Kidney epithelial cell (primary cell): ENCODE measurements at places on chromosomes 11 and 22. TPM values are rescaled to one million over a fixed set of nuclear protein-coding genes. Genes with fewer than 3 reads are reported as not detected.
A peak's percentile ranks its signal among the peaks of the same experiment; 100 is the strongest.

- DNase-seq: no peak
Measured at GRCh38 chr11:58934945-58935513, 4.3 kb upstream of the GLYATL1 start.

- no peak for DNase-seq
Measured at GRCh38 chr11:70364178-70364577, 34.2 kb upstream of the CTTN start.

- no peak for DNase-seq
Measured at GRCh38 chr11:69358398-69359020, 64.6 kb downstream of the MYEOV start.

DNA sequence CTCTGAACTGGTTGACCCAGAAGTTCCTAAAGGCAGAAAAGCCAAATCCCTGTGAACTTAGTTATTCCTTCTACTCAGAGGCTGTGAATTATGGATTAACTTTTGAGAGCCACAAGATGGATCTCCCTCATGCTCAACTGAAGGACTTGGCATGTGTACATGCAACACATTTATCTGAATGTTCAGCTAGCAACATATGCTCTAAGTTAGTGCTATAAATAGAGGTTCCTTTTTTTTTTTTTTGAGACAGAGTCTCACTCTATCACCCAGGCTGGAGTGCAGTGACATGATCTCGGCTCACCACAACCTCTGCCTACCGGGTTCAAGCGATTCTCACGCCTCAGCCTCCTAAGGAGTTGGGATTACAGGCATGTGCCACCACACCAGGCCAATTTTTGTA, 40.1 kb downstream of the EIF4ENIF1 start:
- no peak for DNase-seq

- DNase-seq: no peak
Measured at GRCh38 chr11:124481365-124482323, 36.1 kb upstream of the OR8B8 start.

DNA sequence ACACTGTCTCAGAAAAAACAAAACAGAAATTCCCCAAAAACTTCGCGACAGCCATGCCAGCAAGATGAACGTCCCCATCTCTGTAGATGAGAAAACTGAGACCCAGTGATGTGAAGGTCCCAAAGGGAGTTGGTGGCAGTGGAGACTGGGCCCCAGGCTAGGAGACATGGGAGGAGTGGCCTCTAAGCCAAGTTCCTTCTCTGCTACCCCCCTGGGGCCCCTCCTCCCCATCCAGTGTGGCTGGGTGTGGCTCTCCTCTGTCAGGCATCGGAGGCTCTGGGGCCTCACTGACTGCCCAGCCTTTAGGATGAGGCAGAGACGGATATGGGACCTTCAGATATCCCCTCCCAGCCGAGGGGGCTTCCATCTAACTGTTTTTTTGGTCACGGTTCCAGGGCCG, 9.8 kb downstream of the RELT start:
- DNase-seq: no peak

GRCh38 chr11:44611687-44612434, 46.4 kb downstream of the CD82 start:
- no peak for DNase-seq

DNA sequence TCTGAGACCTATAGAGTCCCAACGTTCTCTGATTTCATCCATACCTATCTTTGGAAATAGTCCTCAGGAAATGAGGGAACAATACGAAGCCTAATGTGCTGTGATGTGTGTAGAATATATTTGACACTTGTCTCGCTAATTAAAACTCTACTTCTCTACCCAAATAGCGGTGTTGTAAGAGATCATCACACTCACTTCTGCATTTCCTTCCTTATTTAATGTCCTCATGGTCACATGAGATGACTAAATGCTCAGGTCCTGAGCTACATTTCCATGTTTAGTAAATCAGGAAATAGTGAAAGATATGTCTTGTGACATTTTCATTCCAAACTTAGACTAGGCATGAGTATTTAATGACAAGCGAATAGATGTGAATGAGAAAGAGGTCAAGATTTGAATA, 112.3 kb downstream of the MAML2 start:
- no peak for DNase-seq

DNA sequence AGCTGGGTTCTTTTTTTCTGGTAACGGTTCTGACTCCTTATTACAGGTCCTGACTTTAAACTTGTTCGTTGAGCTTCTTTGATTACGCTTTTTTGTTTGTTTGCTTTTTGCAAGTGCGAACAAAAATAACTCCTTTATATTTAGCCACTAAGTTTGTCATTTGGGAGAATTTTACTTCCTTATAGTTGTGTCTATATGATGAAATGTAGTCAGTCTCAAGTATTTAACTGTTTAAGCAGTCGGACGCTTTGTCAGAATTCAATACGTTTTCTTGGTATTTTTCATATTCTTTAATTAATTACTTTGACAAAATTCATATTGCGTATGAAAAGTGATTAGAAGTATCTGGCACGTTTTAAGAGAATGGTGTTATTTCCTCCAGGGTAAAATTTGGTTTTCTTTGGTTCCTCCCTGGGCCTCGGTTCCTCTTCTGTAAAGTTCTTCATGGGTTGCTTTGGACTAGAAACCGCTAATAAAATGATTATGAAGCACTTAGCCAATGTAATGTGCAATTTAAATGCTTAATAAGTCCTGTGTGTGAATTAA, 1.3 kb downstream of the CBL start:
- no peak for DNase-seq

DNA sequence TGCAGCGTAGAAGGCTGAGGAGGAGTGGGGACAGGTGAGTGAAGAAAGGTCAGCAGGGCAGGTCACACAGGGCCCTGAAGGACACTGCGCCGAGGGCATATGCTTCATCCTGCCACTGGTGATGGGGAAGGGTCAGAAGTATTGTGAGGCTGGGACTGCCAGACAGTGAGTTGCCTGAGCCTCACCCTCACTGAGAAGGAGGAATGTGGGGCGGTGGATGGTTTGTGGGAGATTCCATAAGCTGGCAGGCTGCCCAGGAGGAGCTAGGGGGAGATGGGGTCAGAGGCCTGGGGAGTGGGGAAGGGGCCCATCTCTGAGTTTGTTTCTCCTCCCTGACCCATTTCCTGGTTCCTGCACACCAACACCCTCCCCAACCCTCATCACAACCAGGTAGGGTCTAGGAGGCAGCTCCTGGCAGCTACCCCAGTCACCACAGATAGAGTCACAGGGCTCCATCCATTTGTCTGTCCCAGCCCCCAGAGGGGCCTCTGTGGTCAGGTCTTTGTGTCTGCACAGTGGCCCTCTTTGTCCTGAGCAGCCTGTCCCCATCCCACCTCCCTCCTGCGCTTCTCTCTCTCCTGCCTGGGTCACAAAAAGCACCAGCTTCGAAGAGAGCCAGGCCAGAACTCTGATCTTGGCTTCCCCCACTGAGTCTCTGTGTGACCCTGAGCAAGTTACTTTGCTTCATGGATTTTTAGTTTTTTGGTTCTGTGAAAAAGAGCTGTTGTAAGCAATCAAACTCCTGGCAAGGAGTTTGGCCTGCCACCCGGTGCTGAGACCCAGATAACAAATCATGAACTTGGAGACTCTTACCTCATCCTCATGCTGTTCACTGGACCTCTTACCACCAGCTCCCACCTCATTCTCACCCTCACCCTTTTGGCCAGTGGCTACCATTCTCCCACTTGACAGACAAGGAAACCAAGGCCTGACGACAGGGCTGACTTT, 4.6 kb upstream of the P2RY2 start:
- DNase-seq: no peak

- peak; percentile 66 for DNase-seq
Measured at GRCh38 chr11:67508486-67509121, 642 bp upstream of the CDK2AP2 start.

DNA sequence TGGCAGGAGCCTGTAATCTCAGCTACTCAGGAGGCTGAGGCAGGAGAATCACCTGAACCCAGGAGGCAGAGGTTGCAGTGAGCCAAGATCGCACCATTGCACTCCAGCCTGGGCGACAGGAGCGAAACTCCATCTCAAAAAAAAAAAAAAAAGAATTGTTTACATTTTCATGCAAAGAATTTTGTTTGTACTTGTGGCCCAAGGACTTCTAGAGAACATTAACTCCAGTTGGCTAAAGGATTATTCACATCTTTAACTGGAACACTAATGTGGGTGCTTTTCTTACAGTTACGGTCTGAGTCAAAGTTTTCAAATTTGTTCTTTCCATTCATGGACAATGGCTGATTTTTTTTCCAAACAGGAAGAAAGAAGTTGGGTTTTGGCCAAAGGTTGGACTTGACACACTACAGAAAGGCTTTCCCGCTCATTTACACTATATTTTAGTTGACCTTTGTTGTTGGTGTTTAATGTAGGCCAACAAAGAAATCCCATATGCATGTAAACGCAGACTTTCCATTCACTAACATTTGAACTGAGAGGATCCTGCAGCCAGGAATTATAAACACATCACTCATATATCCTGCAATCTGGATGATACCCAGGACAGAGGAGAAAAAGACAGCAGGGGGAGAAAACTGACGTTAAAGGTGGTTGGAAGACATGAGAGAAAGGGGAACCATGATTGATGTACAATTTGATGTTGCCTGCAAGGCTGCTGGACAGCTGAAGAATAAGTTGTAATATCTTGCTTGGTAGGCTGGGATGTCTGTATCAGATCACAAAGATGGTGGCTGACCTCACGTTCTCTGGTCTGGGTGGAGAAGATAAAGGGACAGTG, 13.1 kb downstream of the POU2AF1 start:
- no peak for DNase-seq

GRCh38 chr11:91698845-91699244, 525.8 kb upstream of the FAT3 start:
- DNase-seq: no peak

GRCh38 chr11:87423161-87423560, 385.4 kb downstream of the TMEM135 start:
- no peak for DNase-seq

GRCh38 chr11:17036666-17037658, 22.7 kb upstream of the PLEKHA7 start:
- no peak for DNase-seq

DNA sequence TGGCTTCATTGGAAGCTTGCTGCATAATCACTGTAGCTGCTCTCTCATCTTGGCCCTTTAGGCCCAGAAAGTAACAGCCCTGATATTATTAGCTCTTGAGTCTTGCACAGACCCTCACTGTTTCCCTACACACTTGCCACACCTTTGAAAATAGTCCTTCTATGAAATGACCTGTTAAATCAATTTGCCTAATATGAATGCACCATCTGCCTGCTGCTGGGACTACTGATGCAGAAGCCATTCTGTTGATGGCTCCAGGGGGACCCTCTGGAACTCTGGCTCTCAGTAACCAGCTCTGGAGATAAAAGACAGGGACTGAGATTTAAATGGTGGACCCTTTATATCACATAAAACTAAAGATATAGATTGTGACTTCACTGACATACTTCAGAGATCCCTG, 14.7 kb upstream of the AMPD3 start:
- DNase-seq: no peak

DNA sequence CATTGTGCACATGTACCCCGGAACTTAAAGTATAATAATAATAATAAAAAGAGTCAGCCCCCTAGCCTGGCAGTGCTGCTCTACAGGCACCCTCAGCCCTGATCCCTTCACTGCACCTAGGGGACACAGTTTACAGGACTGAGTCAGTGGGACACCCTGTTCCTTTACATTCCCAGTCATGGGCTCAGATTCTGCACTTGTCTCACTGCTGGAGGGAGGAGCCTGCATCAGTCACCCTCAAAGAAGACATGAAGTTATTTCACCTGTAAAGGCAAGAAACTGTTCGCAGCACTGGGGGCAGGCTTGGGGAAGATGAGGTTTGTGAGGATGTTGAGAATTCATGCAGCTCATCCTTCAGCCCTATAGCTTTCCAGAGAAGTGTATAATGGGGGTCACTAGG, 50.7 kb upstream of the VPREB1 start:
- DNase-seq: no peak

GRCh38 chr11:15367695-15368094, 253.0 kb downstream of the INSC start:
- no peak for DNase-seq

GRCh38 chr11:130840679-130841078, 75.6 kb downstream of the SNX19 start:
- DNase-seq: no peak

DNA sequence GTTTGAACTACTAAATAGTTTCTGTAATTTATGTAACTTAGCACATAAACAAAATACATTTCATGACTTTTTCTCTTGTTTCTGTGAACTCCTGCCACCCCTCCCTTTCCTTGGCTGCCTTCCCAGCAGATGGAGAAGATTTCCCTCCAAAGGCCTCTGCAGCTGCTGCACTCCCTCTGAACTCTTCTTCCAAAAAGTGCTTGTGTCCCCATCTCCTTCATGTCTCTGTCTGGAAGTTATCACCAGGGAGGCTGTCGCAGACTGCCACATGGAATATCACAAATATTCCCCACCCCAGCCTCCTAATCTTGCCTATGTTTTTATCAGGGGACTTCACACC, 1068.3 kb downstream of the OPCML start:
- DNase-seq: no peak

- DNase-seq: no peak
Measured at GRCh38 chr11:118659953-118660680, 19.3 kb downstream of the TREH start.

DNA sequence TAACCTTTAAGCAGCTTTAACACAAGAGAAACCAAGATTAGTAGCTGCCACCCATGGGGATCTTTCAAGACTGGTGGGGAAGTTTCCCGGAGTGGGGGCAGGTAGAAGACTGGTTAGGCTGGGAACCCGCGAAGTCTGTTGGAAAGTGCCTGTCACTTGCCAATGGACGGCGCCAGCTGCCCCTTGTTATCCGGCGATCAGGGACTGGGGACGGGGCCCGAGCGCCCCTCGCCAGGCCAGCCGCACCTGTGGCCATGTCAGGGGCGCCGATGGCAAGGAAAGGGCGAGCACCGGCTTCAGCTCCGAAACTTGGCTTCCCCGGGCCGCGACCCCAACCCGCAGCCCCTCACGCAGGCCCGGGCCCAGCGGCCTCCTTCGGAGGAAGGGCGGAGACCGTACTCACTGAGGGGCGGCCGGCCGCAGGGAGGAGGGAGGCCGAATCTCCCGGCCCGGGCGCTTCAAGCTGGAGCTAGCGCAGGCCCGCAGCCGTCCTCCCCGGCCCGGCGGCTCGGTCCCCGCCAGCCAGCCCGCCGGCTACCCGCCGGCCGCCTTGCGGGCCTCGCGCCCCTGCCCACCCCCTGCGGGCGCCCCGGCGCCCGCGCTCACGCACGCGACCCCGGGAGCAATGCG, 539 bp downstream of the EIF4ENIF1 start:
- DNase-seq: no peak

GRCh38 chr22:24400726-24401596, 26.4 kb upstream of the ADORA2A start:
- no peak for DNase-seq

- DNase-seq: no peak
Measured at GRCh38 chr22:37230673-37231405, 13.2 kb downstream of the RAC2 start.

- DNase-seq: no peak
Measured at GRCh38 chr11:86579406-86579731, 93.0 kb downstream of the ME3 start.

The ACRV1 gene
- not detected in 2 replicates for total RNA-seq

The KCNQ1OT1 gene
- 0.48 and 0.54 TPM in 2 replicates for total RNA-seq

The RNH1 gene
- 229 and 251 TPM in 2 replicates for total RNA-seq

The IGSF9B gene
- 5.9 and 6.3 TPM in 2 replicates for total RNA-seq

The MPEG1 gene
- 0.27 TPM in 1 of 2 replicates, not detected in the other for total RNA-seq

The NUMA1 gene
- total RNA-seq: 144 and 157 TPM in 2 replicates

The CCDC89 gene
- 2.0 and 2.2 TPM in 2 replicates for total RNA-seq

The IRAG1 gene
- 0.21 and 0.54 TPM in 2 replicates for total RNA-seq

The GVQW3 gene
- 1.1 and 1.6 TPM in 2 replicates for total RNA-seq

The CLDN5 gene
- 1.6 and 1.7 TPM in 2 replicates for total RNA-seq

The HSD17B12 gene
- 77.0 and 84.7 TPM in 2 replicates for total RNA-seq

The MUC5B gene
- under 0.01 TPM in 1 of 2 replicates, not detected in the other for total RNA-seq

The MMP13 gene
- total RNA-seq: 0.13 TPM in 1 of 2 replicates, not detected in the other

The OR5A1 gene
- not detected in 2 replicates for total RNA-seq

The OR52K1 gene
- total RNA-seq: not detected in 2 replicates

The TMX2 gene
- total RNA-seq: 74.0 and 79.8 TPM in 2 replicates
